ENCODE measurements at places on chromosomes 12 and 14.

GRCh38 chr14:34075826-34076225 lies 125.0 kb upstream of the EGLN3 start:
- no peak for DNase-seq

DNA sequence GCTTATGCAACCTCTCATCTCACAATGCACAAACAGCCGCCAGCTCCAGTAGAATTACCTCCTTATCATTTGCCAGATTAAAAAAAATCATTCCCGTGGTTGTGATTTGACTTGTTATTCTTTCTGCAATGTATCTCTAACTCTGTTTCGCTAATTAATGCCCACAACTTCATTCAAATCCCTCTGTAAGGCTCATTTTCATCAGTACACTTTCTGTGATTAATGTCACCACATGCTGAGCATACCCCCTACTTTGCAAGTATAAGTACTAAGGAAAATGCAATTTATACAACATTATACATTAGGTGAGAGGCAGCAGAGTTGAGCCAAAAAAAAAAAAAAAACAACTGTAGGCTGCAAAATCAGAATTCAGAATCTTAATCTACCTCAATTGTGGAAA lies 166.0 kb downstream of the FSCB start:
- no peak for DNase-seq

GRCh38 chr12:39883411-39883810 lies 222.5 kb downstream of the SLC2A13 start:
- no peak for DNase-seq

DNA sequence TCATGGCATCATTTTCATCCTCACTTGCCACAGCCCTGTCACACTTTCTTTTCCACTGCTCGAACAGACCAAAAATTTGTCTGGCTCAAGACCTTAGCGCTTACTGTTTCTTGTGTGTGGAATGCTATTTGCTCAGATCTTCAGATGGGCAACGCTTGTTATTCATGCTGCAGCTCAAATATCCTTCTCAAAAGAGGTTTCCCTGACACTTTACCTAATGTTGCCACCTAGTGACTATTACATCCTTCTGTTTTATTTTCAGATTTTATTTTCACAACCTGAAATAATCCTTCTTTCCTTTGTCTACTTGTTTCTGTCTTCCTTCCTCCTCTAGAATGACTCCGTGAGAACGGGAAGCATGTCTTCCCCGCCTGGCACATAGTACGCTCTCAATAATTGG lies 5.6 kb downstream of the FBXO33 start:
- no peak for DNase-seq
